ENCODE measurements at places on chromosomes 1 and 21.

GRCh38 chr1:85884372-85885035 is 176.3 kb upstream of the ZNHIT6 start:
- DNase-seq = no peak

GRCh38 chr1:197738927-197739326 is 36.4 kb downstream of the DENND1B start:
- DNase-seq = no peak

- DNase-seq = peak; percentile 25
Observed at GRCh38 chr1:230069796-230070195, 2.8 kb downstream of the GALNT2 start.

DNA sequence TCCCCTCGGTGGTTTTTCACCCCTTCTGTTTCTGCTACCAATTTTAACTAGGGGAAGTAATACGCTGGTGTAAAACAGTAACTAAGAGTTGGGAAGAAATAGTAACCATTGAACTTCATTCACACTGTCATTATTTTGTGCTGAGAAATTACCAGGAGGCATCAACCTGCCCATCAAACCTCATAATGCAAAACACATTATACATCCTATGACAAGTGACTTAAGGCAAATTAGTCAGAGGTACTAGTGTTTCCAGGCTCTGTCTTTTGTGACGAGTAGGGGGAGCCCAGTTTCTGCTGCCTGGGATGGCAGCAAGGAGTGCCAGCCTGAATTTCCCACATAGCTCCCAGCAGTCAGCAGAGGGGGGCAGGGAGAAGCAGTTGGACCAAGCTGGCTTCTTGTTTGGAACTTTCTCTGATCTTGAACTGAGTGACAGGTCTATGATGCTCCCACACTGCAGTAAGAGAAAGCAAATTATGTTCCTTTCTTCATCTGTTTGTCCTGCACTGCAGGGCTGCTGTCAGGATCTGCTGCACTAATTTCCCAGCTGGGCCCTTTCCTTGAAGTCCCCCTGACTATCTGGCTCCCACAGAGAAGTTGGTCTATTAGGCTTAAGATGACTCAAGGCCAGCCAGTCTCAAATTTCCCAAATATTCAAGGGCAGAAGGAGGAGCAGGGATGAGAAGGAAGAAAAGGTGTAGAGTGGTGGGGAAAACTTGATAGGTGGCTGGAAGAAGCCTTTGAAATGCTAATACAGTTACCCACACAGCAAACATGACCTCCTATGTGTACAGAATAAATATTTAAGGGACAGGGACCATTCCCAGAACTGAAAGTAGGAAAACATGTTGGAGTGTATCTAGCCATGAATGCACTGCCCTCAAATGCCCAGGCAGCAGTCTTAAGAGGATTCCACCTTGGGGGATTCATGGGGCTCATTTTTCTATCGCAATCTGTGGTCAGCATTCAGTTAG is 322.8 kb downstream of the SEC16B start:
- DNase-seq = no peak

DNA sequence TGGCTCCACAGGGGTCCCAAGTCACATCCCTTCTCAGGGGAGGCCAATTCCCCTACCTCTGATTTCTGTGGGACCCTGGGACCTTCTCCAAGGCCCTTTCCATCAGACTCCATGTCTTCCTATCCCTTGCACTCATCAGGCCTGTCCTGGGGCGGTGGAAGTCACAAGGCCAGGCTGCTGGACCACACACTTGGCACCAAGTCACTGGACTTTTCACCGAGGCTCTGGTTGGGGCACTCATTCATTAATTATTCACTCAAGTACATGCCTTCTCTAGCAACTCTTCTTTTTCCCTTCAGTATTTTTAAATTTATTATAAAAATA is 11.2 kb upstream of the FOXO6 start:
- DNase-seq = no peak

- DNase-seq = no peak
Observed at GRCh38 chr1:109894823-109895719, 15.6 kb upstream of the CSF1 start.

GRCh38 chr1:119181218-119181617 is 40.8 kb upstream of the WARS2 start:
- DNase-seq = no peak

- DNase-seq = no peak
Observed at GRCh38 chr1:216073793-216074595, 349.3 kb downstream of the USH2A start.

DNA sequence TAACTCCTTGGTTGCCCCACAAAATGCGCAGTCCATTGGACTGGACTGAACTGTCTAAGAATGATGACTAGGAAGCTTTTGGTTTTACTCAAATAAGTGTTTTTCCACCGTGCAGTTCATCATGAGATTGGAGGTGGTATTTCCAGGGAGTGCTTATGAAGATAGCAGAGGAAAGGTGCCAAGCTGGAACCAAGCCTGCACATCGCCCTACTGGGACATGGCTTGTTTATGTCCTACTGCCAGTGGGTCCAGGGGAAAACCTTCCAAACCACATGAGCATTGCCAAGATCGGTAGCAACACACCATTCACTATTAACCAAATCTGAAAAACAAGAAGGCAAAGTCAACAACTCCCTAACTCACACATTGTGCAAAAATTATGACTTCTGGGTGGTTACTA is 54.7 kb upstream of the DSCAM start:
- no peak for DNase-seq

GRCh38 chr1:158099185-158099584 is 81.5 kb upstream of the CD1D start:
- no peak for DNase-seq

DNA sequence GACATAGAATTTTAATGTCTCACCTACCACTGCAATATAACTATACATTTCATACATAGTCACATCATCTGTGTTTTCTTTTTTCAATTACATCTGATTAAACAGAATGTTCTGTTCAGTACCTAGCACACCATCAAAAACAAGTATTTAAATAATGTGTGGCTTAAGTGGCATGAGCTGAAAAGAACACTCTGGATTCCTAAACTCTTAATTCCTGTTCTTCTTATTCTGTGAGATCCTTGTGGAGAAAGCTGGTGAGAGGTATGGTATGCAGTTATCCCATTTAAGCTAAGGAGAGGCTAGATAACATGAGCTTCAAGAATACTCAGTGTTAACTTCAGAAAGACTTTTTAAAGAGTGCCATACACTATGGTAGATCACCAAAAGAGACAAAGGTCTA is 5.5 kb downstream of the TP53BP2 start:
- DNase-seq = no peak

DNA sequence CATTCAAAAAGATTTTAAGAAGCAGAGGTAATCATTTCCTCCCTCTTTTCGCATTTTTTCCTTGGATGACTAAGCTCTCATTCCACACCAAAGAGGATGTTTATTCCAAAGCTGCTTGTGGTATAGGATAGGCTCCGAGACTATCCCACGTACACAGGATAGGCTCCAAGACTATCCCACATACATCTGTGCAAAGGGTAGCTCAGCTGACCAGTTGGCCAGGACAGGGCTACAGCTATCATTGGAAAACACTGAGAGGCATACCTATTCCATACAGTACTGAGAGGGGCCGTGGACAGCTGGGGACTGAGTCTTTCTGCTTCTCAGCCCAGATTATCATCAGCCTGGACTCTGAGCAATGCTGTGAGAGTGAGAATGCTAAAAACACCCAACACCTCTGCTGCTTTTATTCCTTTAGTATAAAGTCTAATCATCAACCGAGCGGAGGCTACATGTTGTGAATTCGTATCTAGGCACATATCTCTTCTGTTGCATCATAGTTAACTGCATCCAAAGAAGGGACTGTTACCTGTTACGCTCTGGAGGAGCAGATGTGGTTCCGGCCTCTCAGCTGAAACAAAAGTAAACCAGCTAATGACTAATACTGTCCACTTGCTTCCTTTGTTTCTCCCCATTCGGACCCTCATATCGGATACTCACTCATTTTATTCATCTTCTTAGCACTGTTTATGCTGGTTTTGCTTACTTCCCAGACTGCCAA is 141.0 kb downstream of the TNFSF18 start:
- no peak for DNase-seq

DNA sequence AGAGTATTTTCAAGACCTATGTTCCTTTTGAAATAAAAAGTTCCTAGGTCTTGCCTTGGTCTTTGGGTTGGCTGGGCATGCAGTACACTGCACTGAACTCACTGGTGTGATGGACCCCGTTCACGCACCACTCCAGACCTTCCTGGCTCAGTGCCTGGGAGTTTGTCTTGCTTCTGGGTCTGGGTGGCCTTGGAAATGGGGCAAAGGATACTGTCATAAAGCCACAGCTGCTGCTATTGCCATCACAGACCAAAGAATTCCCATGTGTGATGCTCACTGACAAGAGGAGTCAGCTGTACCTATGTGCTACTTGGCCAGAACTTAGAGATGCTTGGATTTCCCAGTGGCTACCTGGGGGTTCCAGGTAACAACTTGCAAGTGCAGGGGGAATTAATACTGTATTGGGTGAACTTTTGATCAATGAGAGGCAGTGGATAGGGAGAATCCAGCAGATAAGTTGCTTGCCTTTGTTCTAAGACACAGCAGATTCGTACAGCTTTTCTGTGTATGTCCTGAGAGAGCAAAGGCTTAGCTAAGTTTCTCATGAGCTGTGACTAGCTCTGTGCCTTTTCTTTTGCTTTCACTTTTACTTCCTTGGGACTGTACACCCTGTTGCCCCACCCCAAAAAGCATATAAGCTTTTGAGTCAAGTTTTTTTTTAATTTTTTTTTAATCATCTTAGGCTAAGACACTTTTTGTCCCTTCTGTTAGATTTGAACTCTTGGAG is 115.3 kb downstream of the RUNX1 start:
- DNase-seq = peak; percentile 40

GRCh38 chr1:227094249-227094966 is 154.3 kb downstream of the COQ8A start:
- no peak for DNase-seq
